ENCODE measurements at places on chromosomes 2 and 18.
A peak's percentile ranks its signal among the peaks of the same experiment; 100 is the strongest.

- no peak for DNase-seq
These were observed 294.4 kb upstream of the PIK3C3 start for GRCh38 chr18:41660654-41661053.

DNA sequence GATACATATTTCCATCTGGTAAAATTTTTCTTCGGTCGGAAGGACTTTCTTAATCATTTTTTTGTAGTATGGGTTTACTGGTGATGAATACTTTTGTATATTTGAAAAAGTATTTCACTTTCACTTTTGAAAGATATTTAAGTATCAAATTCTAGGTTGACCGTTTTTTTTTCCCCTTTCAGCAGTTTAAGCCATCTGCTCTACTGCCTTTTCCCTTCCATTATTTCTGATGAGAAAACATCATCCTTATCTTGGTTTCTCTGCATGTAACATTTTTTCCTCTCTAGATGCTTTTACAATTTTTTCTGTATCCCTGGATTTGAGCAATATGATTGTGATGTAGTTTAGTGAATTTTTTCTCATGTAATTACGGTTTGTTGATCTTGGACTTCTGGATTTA, 87.0 kb downstream of the MTX2 start:
- DNase-seq, result no peak

DNA sequence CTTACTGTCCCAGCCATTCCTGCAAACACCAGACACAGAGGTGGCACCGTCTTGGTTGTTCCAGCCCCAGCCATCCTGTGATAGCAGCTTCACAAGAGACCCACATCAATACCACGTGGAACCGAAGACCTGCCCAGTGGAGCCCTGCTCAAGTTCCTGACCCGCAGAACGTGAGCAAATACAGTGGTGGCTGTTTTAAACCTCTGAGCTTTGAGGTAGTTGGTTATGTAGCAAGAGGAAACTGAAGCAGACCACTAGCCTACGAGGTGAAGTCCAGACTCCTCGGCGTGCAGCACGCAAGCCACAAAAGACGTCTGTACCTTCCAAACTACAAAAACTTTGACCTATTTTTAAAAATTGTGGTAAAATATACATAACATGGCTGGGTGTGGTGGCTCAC, 96.1 kb upstream of the ODC1 start:
- no peak for DNase-seq

- no peak for DNase-seq
These were observed 150.7 kb upstream of the SLC14A2 start for GRCh38 chr18:45464619-45465018.

DNA sequence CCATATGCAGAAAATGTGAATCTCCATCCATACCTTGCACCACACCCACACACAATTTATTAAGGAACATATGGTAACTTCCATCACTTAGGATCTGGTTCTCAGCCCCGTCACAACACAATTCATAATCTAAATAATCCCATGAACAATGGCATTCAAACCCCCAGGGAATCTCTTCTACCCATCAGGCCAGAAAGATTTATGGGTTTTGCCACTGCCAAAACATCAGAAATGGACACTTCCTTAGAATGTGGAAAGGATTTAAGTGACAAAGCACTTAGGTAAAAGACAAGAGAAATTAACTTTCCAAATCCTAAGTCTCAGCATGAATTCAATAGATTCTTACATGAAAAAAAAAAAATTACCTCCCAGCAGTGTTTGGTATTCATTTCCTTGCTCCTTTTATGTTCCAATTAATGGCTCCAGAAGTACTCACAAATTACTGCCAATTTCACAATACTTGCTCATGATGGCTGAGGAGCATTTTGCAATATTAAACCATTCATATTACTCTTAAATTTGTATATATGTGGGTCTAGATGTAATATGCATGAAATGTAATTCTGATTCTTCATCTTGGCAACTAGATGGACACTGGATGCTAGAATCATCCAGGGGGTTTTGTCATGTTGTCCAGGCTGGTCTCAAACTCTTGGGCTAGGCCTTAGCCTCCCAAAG, 56.5 kb upstream of the TMEM247 start:
- no peak for DNase-seq

DNA sequence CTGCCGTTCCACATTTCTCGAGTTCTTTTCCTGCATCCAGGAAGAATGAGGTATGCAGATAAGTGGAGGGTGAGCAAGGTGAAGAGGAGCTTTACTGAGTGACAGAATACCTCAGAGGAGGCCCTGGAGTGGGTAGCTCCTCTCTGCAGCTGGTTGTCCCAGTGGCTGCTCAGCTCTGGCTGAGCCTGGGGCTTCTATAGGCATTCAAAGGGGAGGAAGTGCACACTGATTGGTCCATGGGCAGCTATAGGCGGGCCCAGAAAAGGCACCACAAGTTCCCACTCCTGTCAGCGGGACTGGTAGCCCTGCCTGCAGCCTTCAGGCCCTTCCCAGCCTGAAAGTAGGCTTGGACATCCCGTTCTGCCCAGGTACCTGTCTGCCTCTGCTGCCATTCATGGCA, 94.7 kb downstream of the DOK6 start:
- no peak for DNase-seq

DNA sequence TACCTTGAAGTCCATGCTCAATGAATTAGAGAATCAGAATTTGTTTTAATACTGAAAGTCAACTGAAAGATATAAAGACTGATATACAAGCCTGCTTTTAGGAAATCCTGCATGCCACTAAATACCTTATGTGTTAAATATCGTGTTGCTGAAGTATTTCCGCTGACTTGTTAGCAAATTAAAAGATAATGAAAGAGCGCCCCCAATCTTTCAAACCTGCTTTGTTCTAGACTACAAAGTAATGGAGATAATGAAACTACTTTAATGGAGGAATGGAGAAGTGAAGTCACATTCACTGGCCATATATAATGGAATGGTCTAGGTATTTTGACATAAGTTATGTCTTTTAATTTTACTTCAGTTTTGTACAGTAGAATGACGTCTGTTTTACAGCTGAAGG, 95.7 kb downstream of the ASXL3 start:
- DNase-seq, result no peak

GRCh38 chr2:150041722-150042425, 445.6 kb downstream of the RND3 start:
- DNase-seq, result no peak

DNA sequence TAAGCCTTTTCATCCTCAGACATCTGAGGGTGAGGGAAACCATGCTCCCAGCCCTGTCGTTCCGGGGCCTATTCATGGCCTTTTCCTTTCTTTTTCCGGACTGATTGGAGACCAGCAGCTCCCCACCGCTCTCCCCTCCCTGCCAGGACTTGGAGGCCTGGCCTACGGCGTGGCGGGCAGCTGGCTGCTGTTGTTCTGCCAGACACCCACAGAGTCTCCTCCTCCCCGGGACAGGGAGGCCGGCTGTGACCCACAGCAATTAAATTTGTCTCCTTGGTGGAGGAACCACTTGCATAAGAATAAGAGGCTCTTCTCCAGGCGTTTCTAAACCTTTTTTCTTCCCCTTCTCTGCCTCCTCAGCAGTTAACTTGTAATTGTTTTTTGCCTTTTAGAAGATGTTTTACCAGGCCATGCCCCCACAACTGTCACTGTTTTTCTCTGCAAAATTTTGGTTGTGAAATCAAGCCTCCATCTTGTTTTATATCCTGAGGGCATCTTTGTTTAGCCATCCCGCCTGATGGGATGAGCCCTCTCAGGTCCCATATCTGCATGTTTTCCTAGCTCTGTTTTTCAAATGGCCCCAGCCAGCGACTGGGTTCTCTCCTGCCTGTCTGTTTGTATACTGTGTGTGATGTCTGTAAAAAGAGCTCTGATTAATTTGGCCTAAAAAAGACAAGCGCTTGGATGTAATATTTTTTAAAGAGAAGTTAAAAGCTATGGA, 1060.0 kb upstream of the DDX18 start:
- DNase-seq, result no peak

- peak; percentile 88 for DNase-seq
These were observed 172.3 kb downstream of the PRKCE start for GRCh38 chr2:45823723-45824206.

GRCh38 chr2:105567996-105568494, 169.2 kb upstream of the FHL2 start:
- no peak for DNase-seq

DNA sequence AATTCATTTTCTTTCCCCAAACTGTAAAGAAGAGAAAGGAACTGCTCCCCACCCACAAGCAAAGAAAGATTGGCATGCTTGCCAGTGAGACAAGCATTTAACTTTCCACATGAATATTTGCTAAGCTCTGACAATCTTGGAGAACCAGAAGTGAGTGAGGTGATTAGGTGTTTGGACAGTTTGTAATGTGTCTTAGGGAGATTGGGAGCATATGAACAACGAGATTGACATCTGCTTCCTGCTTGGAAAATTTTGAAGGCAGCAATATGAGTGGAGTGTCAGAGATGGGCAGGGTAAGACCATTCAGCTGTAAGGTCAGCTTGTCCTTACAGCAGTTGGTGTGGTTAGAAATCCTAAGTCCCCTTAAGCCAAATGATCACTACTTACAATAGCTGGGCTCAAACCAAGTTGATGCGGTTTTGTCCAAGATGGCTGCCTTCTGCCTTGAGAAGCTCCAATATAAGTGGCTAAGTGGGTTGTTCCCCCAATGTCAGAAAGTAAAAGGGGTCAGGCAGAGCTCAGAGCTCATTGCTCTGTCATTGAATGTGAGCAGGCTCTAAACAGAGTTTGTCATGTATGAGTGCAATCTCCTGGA, 36.0 kb upstream of the GALNT5 start:
- no peak for DNase-seq

DNA sequence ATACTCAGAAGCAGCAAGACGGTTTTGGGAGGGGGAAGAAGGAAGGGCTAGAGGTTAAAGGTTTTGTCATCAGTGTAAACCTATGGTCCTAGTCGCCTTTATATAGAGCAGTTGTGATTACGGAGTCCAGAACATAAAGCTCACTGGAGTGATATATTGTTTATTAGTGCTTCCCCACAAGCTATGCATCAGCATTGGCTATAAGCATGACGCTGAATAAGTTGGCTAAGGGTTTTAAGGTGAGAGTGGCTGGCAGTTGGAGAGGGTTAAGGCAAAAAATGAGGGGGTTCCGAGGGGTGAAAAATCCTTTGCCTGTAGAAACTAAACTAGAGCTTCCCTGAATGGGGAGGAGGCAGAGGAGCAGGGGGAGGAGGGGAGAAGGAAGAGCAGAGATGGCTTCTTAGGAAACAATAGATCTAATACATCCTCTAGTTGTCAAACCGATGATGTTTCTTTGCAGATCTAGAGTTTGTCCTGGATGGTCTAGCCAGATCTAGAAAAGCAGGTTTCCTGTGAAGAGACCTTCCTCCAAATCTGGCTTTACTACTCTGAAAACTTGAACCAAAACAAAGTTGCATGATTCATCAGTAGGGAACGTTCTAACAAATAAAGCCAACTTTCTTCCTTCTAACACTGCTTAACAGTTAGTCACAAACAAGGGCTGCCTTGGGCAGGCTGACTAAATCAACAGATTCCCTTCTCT, 2.5 kb downstream of the KLF7 start:
- DNase-seq, result no peak

GRCh38 chr2:165691615-165692014, 102.4 kb downstream of the GALNT3 start:
- peak; percentile 82 for DNase-seq

DNA sequence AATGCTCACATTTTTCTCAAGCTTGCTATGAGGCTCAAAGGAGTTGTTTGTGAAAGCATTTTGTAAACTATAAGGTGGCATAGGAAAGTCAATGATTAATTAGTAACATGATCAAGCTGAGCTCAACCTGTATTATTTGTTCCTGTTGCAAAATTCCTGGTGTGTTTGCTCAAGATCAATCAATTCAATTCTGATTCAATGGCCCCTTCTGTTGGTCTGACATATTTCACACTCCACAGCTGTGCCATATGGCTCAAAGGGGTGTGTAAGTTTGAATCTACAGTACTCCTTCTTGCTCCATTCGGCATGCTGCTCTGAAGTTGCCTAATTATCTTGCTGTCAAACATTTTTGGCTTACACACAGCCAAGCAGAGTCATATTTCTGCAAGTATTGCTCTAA, 341.6 kb upstream of the LRP1B start:
- no peak for DNase-seq

Data from posterior cingulate gyrus (tissue), 11 donors.